ENCODE measurements at places on chromosomes 4 and X.

DNA sequence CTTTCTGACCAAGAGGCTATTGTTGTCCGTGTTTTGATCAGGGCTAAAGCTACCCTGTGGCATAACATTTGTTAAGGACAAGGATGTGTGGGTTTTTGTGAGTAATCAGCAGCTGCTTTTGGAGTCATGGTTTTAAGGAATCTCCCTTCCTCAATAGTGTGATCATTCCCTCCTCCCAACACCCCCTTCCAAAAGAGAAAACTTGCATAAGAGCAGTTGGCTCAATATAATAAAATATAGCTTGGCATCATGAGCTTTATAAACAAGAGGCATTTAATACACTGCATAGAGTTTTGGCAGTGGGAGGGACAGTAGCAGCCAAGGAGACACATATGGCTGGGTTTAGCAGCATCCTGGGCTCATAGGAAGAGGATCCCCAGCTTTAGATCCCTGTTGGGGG is 84.7 kb downstream of the NHS start:
- DNase-seq = no peak

DNA sequence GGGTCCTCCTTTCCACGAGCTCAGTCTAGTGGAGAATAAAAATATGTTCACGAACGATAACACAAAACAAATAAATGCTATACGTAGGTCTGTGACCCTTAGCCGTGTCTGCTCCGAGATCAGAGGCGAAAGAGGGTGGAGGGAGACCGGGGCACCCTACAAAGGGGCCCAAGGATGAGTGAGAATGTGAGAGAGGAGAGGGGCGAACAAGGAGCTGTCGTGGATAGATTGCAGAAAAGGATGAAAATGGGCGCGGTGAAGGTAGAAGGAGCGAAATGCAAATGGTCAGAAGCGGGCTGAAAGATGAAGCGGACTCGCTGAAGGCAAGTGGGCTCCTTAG is 6.2 kb upstream of the ZBTB33 start:
- no peak for DNase-seq

GRCh38 chrX:28126886-28127285 is 145.6 kb upstream of the DCAF8L1 start:
- no peak for DNase-seq

- DNase-seq = no peak
Observed at GRCh38 chr4:121769341-121769740, 4.4 kb upstream of the SMIM43 start.

DNA sequence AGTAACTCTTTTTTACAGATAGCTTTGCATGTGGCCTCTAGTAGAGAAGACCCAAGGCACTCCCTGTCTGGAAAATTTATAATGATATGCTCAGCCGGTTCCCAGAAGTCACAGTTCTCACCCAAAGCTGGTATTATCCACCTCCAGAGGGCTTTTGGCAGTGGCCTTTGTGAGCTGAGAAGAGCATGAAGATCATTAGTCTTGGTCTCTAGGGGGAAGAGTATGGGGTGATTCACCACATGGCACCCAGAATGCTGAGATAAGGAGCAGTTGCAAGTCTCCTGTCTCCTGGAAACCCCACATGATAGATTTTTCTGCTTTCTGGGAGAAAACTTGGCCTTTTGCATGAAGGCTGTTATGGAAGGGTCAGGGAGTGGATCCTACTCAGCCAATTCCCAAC is 75.4 kb upstream of the PRPS1 start:
- DNase-seq = no peak
